ENCODE measurements at places on chromosomes 7 and 10.

DNA sequence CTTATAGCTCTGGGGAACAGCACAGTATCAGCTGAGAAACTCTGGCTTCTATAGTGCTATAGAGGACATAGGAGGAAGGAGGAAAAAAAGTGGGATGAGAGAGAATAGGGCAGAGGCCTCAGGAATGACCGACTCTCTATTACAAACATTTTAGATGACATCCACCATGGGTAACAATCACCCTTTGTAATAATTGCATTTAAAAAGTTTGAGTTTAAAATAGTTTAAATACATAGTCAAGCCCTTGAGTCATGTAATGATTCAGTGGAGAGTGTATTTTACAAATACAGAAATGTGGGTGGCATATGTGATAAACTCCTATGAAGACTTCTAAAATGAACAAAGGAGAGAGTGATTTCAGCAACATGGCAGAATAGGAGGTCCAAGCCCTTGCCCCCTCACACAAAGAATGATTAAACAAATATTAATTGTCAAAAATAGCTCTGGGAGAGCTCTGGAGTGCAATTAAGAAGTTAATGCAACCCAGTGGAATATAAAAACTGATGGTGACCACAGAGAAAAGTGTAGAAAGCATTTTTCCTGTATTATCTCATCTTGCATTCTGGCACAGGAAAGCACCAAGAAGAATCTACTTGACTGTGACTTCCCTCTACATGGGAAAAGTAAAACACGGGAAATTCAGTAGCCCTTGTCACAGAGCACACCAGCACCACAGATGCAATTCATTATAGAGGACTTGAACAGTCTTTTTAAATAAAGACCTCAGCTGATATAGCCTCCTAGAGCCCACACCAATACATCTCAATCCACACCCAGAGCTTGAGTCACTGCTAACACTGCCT lies 569.0 kb upstream of the SORCS1 start:
- DNase-seq, result no peak

GRCh38 chr7:130461272-130461671 lies 20.5 kb upstream of the CEP41 start:
- DNase-seq, result no peak

GRCh38 chr7:129617178-129617577 lies 5.7 kb downstream of the NRF1 start:
- DNase-seq, result no peak

GRCh38 chr7:127657500-127657899 lies 5.5 kb downstream of the SND1 start:
- DNase-seq, result no peak

DNA sequence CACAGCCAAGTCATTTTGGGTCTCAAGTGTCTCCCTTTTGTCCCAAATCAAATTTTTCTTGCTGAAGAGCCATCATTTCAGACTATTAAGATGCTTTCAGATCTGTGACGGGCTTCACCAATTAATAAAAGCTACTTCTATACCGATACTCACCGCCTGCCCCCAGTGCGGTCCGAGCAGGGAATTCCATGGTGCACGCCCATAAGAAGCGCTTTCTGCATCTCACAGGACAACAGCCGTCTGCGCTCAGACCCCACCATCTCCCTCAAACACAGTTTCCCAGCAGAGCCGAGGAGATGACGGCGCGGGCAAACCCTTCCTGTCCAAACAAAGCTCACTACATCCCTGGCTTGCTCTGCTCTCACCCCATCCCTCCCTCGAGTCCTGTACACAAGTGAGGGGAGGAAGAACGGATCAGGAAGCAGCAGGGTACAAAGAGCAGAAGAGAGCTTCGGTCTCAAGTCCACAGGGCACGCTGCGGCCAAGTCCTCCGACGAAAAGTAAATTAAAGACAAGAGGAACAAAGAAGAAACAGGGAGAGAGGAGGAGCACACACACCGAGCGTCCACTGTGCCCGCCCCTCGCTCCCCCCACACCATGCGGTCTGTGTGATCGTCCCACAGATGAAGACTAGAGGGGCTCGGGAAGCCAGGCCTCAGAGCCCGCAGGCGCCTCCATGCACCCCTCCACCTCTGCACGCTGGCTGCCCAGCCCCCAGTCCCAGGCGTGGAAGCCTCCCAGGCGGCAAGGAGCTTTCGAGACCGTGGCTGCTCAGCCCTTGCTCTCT lies 121.9 kb downstream of the MAD1L1 start:
- no peak for DNase-seq

GRCh38 chr10:128078136-128078969 lies 47.9 kb downstream of the MKI67 start:
- DNase-seq, result no peak

DNA sequence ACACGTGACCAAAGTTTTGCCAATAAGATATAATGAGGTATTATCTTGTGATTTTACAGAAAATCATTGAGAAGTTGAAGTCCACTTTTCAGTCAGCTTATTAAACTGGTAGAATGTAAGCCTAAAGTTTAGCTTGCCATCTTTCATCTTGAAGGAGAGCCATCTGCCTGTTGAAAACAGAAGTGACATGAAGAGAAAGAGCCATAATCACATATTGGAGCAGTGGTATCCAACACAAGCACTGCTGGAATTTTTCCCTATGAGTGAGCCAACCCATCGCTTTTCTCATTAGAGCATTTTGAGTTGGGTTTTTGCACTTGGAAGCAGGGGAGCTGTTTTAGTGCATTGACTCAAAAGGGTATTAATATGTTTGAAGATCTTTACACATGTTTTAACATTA lies 117.6 kb upstream of the FERD3L start:
- DNase-seq, result no peak

GRCh38 chr7:157652161-157652953 lies 315.6 kb downstream of the DNAJB6 start:
- DNase-seq, result no peak

- DNase-seq, result no peak
Observed at GRCh38 chr10:78454123-78454645, 420.5 kb downstream of the RPS24 start.

DNA sequence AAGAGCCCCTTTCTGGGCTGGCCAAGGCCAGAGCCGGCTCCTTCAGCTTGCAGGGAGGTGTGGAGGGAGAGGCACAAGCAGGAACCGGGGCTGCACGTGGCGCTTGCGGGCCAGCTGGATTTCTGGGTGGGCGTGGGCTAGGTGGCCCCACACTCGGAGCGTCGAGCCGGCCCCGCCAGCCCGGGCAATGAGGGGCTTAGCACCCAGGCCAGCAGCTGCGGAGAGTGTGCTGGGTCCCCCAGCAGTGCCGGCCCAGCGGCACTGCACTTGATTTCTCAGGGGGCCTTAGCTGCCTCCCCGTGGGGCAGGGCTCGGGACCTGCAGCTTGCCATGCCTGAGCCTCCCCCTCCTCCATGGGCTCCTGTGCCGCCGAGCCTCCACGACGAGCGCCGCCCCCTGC lies 48.1 kb downstream of the SH2D4B start:
- no peak for DNase-seq

DNA sequence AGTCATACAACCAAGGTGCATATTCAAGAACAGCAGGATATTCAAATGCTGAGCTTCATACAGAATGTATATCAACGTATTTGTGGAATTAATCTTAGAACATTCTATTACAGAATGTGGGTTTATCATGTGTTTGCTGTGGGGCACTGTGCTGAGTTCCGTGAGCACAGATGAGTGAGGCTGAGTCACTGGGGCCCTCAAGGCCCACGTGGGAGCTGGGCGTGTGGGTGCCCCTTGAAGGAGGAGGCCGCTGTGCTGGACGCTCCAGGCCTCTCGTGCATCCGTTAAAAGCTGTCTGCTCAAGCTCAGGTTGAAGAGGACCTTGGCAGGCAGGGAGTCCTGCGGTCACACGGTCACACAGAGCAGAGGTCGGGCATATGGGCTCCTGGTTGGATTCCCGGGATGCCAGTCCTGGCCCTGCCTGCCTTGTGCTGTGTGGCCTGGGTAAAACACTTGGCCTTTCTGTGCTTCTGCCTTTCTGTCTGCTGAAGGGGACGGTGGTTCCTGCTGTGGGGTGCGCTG lies 70.1 kb downstream of the GLRX3 start:
- DNase-seq, result no peak

- no peak for DNase-seq
Observed at GRCh38 chr7:114554781-114555537, 140.3 kb downstream of the FOXP2 start.

DNA sequence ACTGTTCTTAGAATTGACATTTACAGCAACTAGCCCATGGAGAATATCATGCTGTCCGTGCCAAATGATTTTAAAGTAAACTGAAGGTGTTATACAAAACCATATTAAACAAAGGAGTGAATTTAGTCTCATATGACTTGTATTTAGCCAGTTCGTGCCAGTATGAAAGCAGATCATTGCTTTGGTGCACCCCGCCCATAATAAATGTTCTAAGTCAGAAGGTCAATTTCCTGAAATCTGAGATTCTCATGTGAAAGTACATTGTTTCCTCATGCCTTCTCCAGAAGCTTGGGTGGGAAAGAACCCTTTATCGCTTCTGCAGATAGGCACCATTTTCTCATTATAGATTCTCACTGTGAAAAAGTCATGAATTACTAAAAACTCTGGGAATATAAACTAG lies 106.4 kb downstream of the CAMK1D start:
- no peak for DNase-seq

- DNase-seq, result no peak
Observed at GRCh38 chr7:44063894-44064651, 1.3 kb downstream of the PGAM2 start.

DNA sequence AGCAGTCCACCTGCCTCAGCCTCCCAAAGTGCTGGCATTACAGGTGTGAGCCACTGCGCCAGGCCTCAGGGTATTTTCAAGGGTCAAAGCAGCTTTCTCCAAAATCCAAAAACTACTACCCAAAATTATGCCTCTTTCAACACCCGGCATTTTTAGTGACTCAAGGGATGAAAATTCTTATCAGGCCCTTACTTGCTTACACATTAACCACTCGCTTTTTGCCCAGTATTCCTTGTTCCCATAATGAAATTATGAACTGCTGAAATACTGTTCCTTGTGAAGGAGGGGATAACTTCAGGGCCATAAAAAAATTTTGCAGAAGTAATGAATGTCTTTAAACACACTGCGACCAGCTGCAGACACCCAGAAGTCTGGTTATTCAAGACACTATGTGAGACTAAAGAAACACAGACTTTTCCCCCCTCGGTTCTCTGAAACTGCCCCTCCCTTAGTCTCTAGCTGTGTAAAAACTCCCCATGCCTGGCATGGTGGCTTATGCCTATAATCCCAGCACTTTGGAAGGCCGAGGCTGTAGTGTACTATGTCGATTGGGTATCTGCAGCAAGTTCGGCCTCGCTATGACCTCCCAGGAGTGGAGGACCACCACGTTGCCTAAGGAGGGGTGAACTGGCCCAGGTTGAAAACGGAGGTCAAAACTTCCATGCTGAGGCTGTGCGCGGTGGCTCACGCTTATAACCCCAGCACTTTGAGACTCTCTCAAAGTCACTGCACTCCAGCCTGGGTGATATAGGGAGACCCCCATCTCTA lies 12.0 kb downstream of the FXYD4 start:
- no peak for DNase-seq

- DNase-seq, result no peak
Observed at GRCh38 chr10:10067644-10068043, 950.0 kb upstream of the CELF2 start.

DNA sequence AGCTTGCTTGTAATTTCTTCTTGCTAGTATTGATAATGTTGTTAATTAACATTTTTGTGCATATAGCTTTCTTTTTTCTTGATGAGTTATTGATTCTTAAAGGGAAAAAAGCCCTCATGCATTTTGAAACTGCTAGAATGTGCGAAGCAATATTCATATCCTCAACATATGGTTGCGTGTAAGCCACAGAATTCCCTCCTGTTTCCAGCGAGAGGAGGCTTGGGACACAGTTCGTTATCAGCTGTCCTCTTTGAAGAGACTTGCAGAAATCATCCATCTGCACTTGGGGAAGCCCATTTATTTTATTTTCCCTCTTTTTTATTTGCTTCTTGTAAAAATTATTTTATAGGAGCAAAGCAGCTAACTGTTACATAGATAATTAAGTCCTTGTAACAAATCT lies 398.0 kb downstream of the ADRA2A start:
- DNase-seq, result no peak

GRCh38 chr10:48400850-48401220 lies 94.4 kb downstream of the MAPK8 start:
- DNase-seq, result no peak

- DNase-seq, result no peak
Observed at GRCh38 chr10:15316871-15317464, 54.1 kb downstream of the FAM171A1 start.

DNA sequence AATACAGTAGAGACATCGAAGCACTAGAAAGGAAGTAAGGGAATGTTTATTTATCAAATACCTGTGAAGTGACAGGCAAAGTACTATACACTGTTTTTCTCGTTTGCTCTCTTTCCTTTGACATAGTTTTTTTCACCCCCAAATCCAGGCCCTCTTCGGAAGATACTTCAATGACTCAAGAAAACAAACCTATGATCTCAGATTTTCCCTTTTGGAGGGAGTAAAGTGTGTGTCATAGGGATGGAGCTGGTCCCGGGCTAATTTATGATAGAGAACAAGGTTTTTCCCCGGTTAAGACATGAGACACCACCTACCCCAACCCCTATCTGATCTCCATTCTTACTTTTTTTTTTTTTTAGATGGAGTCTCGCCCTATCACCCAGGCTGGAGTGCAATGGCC lies 61.7 kb downstream of the MAP3K8 start:
- DNase-seq, result no peak

DNA sequence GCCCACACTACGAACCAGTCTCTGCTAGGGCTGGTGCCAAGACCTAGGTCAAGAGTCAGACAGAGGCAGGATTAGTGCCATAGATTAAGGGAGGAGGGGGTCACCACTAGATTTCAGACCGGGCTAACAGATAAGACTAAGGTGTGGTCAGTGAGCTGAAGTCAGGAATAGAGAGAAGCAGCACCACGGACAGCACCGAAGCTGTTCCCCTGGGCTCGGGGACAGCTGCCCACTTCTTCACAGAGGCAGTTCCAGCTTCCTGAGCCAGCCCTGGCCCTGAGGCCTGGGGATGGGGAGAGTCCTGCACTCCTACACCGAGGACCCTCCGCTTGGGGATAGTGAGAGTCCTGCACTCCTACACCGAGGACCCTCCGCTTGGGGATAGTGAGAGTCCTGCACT lies 11.2 kb upstream of the JAKMIP3 start:
- no peak for DNase-seq

DNA sequence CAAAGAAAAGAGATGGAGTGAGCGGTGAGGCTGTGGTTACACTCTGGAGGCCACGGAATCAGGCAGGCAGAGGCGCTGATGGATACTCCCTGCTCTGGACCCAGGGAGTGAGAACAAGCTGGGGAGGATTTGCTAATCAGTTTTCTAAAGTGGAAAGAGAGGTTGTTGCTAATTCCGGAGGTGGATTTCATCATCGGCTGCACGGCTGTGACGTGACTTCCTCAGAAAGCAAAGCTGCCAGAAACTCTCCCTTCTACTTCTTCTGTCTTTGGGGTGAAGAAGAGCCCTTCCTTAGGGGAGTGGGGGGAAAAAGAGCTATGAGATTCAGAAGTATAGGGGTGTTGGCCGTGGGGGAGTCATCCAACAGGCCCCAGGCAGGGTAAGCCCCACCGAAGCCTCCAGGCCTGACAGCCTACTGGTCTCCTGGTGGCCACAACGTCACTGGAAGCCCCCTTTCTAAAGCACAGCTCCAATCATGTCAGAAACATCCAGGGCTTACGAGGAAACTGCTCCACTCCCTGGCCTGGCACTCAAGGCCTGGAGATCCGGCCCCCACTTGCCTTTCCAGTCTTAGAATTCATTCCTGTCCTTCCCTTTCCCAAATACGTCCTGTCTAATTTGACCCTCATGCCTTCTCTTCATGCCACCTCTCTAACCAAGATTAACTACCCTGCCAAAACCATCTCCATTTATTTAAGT lies 114.5 kb downstream of the HIP1 start:
- DNase-seq, result no peak

GRCh38 chr7:104286839-104287238 lies 41.6 kb upstream of the LHFPL3 start:
- DNase-seq, result no peak

GRCh38 chr7:76071316-76072242 lies 23.7 kb downstream of the MDH2 start:
- DNase-seq, result no peak
